ENCODE measurements at places on chromosomes 5 and 9. TPM values are rescaled to one million over a fixed set of nuclear protein-coding genes. Genes with fewer than 3 reads are reported as not detected.

The PALM2AKAP2 gene
- 20.6 TPM for total RNA-seq

The IFNA14 gene
- total RNA-seq: not detected

The C9orf50 gene
- not detected for total RNA-seq

The PHF2 gene
- total RNA-seq: 5.9 TPM

The SGCD gene
- 10.6 TPM for total RNA-seq

The TERT gene
- total RNA-seq: not detected

The POLR3G gene
- 15.6 TPM for total RNA-seq

The CCIN gene
- 1.1 TPM for total RNA-seq

The SPINK13 gene
- not detected for total RNA-seq

The F2RL1 gene
- 9.4 TPM for total RNA-seq

Measured in IMR-90 (cell line).